Stimulated activated CD8-positive, alpha-beta memory T cell treated with anti-CD3 and anti-CD28 coated beads, Interleukin-2, amount 100 ng/mL, for 1 hour (primary cell): ENCODE measurements at places on chromosomes 3 and 15.

DNA sequence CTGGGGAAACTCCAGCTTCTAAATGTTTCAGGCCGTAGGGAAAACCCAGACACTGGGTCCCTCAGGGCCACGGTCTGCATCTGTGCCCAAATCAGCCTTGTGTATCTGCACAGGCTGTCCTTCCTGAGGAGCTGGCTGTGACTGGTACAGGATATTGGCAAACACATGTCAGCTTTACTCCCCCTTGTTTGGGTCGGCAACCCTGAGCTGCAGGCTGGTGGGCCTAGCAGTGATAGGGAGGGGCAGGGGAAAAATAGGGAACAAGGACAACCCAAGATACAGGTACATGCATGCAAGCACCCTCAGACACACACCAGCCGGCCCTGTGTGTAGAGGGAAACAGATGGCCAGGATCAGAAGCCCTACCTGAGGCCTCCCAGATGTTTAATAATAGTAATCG, 28.7 kb upstream of the HCN4 start:
- DNase-seq, result no peak

DNA sequence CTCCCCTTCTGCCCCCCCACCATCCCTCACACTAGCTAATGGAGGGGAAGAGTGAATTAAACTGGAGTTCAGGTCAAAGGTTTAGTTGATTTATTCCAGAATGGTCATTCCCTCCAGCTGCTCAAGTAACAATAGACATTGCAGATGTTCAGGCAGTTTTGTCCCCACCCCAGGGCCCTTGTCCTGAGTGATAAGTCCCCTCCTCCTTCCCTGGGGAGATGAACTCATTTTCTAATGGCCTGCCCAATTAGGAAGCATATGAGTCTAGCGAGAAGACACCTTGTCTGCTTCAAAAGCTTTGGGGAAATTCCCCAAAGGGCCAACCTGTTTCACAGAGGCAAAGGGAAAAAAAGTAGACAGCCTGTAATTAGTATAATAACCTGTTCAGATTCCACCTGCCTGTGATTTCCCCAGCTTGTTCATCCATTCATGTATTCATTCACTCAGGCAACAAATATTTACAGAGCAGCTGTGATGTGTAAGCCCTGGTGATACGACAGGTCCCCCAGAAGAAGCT, 165.3 kb downstream of the SHQ1 start:
- DNase-seq, result no peak

GRCh38 chr3:127451321-127451720, 139.2 kb downstream of the TPRA1 start:
- DNase-seq, result no peak

- DNase-seq, result no peak
These were observed 443.3 kb upstream of the AGTR1 start for GRCh38 chr3:148254402-148254801.

DNA sequence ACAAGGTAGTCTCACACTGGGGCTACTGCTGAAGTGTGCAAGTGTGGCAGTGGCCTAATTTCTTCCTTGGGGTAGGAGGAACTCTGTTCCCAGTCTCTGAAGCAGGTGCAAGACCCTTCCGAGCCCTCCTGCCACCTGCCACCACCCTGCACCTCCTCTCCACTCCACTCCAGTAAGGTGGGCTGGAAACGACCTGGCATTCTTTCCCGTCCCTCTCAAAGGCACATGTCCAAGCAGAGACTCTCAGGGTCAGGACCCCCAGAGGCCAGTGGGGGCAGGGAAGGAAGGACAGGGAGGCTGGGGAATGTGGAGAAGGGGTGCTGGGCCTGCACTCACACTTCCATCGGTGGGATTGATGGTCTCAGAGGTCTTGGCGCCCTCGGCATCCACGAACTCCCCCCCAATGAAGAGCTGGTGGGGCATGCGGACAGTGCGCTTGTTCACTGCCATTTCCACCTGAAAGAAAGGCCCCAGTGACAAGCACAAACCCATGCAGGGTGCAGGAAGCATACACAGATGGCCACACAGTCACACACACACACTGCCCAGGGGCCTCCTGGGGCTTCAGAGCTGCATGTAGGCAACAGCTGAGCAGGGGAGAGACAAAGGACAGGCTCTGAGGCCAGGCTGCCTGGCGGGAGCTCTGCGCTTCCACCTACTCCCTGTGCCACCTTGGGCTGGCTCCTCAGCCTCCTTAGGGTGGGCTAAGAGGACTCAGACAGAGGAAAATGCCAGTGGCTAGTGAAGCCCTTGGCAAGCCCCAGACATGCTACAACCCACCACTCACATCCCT, 43.8 kb downstream of the ALDH1L1 start:
- DNase-seq, result no peak

DNA sequence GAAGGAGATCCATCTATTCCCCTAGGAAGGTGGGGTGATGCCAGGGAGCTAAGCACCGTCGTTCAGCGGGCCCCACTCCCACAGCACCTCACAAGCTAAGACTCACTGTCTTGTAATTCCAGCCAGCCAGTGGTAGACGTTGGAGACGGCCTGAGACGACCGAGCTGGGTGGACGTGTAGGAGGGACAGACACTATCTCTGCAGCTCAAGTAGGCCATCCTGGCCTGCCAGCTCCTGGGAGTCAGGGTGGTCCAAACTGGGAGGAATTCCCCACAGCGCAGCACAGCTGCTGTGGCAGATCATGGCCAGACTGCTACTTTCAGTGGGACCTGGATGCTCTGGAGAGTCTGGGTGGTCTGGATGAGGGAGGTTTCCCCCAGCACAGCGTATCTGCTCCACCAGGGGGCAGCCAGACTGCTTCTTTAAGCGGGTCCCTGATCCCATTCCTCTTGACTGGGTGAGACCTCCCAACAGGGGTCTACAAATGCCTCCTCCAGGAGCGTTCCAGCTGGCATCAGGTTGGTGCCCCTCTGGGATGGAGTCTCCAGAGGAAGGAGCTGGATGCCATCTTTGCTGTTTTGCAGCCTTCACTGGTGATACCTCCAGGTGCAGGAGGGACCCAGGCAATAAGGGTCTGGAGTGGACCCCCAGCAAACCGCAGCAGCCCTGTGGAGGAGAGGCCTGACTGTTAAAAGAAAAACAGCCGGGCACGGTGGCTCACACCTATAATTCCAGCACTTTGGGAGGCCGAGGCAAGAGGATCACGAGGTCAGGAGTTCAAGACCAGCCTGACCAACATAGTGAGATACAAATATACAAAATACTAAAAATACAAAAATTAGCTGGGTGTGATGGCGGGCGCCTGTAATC, 27.6 kb downstream of the GNB5 start:
- DNase-seq, result no peak

- no peak for DNase-seq
These were observed 100.5 kb downstream of the XXYLT1 start for GRCh38 chr3:195170496-195170895.
